Endothelial cell of coronary artery (primary cell): ENCODE measurements at places on chromosomes 1 and 21. TPM values are rescaled to one million over a fixed set of nuclear protein-coding genes. Genes with fewer than 3 reads are reported as not detected.

ABCA4 gene
- 2.0 and 4.0 TPM in 2 replicates for total RNA-seq

BARHL2 gene
- not detected in 2 replicates for total RNA-seq

ACOT11 gene
- total RNA-seq, result 1.5 and 3.8 TPM in 2 replicates

OR2T29 gene
- total RNA-seq, result not detected in 2 replicates

CLCA4 gene
- not detected in 2 replicates for total RNA-seq

NPHS2 gene
- total RNA-seq, result not detected in 2 replicates

RHD gene
- total RNA-seq, result under 0.01 TPM in 1 of 2 replicates, not detected in the other

SYNC gene
- total RNA-seq, result 7.0 and 12.3 TPM in 2 replicates

BNIPL gene
- total RNA-seq, result under 0.01 and 0.09 TPM in 2 replicates

KDF1 gene
- total RNA-seq, result under 0.01 TPM in 1 of 2 replicates, not detected in the other

C1orf185 gene
- not detected in 2 replicates for total RNA-seq

OR2L8 gene
- total RNA-seq, result not detected in 2 replicates

KCNE2 gene
- not detected in 2 replicates for total RNA-seq

SPATA6 gene
- total RNA-seq, result 2.9 and 3.2 TPM in 2 replicates

TMEM61 gene
- not detected in 2 replicates for total RNA-seq

TMOD4 gene
- 0.28 and 0.36 TPM in 2 replicates for total RNA-seq

GNPAT gene
- 44.8 and 54.3 TPM in 2 replicates for total RNA-seq

HNRNPCL1 gene
- not detected in 2 replicates for total RNA-seq

OR2L3 gene
- not detected in 2 replicates for total RNA-seq

SUCO gene
- total RNA-seq, result 18.0 TPM in 2 replicates

CAMSAP2 gene
- total RNA-seq, result 27.4 and 29.9 TPM in 2 replicates

PDE9A gene
- 0.18 and 0.38 TPM in 2 replicates for total RNA-seq

PGBD5 gene
- total RNA-seq, result under 0.01 and 0.09 TPM in 2 replicates

GPR89B gene
- 15.6 and 20.9 TPM in 2 replicates for total RNA-seq

EFNA3 gene
- 1.0 and 1.6 TPM in 2 replicates for total RNA-seq
